ENCODE measurements at places on chromosomes 2 and 18.
A peak's percentile ranks its signal among the peaks of the same experiment; 100 is the strongest.

DNA sequence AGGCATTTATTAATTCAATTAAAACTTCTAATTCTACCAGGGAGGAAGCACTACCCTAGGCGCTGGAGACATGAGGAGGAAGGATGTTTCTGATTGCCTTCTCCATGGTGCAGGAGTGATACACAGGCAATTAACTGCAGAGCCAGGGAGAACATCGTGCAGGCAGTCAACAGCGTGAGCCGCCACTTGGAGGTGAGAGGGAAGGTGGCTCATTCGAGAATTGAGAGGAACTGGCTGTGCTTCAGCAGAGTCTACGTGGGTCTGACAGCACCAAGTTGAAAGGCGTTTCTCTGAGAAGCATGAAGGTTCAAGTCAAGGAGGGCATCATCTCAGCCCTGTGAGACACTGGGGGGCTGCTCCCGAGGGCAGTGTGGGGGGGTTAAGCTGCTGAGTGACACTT is 388.7 kb upstream of the MYT1L start:
- no peak for DNase-seq

- no peak for DNase-seq
Measured at GRCh38 chr2:75647771-75648170, 1.2 kb downstream of the MRPL19 start.

DNA sequence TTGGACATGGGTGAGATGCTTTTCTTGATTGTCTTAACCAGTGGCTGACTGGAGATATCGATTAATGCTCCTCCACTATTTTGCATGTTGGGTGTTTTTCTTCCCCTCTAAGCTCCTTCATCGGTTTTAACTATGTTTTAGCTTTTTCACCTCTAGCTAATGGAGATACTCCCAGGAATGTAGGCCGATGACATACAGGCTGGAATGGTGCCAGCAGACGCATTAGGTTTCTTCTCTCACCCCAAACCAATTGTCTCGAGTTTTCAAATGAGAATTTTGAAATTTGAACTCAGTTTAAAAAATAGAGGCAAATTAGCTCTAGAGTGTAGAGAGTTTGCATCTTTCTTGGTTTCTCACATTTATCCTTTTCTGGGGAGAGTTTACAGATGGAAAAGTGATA is 247.6 kb downstream of the RPRM start:
- no peak for DNase-seq

- no peak for DNase-seq
Measured at GRCh38 chr2:128969374-128969773, 650.7 kb upstream of the HS6ST1 start.

- no peak for DNase-seq
Measured at GRCh38 chr2:234410526-234410925, 86.4 kb downstream of the ARL4C start.

DNA sequence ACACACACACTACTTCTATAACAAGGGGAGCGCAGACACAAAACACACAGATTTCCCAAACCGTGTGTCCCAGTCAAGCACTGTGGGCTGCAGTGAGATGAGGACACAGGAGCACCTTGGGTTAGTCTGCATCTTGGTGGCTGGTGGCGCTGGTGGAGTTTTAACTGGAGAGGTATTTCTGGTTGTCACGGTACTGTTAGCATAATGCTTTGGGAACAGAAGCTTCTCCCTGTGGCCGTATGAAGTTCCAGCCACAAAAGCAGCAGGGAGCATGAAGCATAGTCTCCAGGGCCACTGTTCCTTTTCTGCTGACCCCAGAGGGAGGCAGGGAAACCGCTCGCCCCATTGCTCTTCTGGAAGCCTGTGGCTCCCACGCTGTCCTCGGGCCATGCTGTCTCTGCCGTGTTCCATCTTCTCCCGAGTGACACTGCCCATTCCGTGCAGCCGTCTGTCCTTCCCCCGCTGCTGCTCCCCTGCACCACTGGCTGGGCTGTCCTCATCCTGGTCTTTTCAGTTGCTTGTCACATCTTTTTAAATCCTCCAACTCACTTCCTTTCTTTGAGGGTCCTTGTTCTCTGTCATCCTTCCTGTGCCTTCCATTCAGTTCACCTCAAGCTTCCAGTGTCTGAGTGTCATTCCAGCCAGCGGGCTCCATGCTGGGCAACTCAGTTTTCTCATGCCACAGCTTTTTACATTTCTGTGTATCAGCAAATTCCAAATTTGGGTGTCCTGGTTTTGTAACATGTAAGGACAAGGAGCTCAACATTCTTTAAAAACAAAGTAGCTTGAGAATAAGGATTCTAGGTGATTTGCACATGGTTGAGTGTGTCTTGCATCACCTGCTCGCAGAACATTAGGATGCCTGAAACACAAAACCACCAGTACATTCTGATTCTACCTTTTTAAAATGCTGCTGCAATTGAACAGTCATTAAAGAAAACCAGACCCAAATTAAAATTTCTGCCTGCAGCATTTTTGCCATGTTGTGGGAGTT is 125.0 kb downstream of the MTCL1 start:
- DNase-seq = no peak

- DNase-seq = no peak
Measured at GRCh38 chr18:59701272-59701671, 4.0 kb upstream of the CCBE1 start.

DNA sequence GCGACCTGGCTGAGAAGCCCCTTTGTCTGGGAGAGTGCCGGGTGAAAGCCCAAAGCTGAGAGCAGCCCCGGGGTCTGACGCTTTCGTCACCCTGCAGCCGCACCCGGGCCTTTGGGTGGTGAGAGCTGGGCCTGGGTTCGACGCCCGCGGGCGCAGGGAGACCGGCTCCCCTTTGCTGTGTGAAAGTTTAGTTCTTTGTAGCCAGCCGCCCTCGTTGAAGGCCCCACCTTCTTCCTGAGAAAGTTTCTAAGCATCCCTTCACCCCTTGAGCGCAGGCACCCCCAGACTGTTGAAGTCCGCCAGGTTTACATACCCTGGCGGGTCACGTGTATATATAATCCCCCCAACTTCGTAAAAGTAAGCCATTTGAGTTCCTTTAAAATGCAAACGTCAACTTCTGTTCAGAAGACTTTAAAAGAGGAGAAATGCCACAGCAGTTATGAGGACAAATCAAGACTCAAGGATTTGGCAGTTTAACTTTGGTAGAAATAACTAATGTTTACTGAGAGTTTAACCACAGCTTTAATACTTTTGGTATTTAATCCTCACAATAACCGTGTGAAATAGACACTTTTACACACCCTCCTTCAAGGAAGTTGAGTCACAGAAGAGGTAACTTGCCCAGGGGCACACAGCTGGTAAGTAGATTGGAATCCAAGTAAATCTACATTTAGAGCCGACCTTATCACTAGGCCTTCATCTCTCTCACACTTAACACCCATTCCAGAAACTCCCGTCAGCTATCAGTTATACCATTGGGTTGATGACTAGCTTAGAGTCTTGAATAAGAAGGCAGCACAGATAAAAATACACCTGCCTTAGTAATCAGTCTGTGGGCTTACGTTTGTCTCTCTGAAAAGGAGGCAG is 1.1 kb upstream of the MBOAT2 start:
- no peak for DNase-seq

GRCh38 chr2:215528555-215528954 is 92.7 kb upstream of the FN1 start:
- DNase-seq = peak; percentile 99

GRCh38 chr2:155125585-155126230 is 427.2 kb downstream of the KCNJ3 start:
- DNase-seq = no peak

GRCh38 chr2:133814890-133815289 is 246.6 kb upstream of the NCKAP5 start:
- no peak for DNase-seq

DNA sequence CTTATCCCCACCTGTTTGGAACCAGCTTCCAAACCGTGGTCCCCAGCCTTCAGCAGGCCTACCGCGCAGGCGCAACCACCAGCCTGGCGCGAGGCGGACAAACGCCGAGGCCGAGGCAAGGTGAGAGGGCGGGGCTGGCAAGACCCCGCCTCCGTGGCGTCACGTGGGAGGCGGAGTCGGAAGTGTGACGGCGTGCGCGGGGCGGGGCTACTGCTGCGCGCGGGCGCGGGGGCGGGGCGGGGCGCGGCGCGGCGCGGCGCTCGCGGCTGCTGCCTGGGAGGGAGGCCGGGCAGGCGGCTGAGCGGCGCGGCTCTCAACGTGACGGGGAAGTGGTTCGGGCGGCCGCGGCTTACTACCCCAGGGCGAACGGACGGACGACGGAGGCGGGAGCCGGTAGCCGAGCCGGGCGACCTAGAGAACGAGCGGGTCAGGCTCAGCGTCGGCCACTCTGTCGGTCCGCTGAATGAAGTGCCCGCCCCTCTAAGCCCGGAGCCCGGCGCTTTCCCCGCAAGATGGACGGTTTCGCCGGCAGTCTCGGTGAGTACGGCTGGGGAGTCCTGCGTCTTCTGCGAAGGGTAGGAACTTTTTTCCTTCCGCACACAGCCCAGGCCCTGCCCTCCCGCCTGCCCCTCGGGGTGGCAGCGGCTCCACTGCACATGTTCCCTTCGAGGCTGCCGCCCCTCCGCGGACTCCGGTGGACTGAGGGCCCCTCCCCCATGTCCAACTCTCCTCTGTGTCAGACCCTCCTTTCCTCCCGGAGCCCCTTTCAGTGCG is at the start of gene EML4:
EML4 (plus strand) TSS at position 254 of the 774 bp plus-strand sequence; CDS start at position 513, 259 bp downstream.
- DNase-seq = peak; percentile 80

DNA sequence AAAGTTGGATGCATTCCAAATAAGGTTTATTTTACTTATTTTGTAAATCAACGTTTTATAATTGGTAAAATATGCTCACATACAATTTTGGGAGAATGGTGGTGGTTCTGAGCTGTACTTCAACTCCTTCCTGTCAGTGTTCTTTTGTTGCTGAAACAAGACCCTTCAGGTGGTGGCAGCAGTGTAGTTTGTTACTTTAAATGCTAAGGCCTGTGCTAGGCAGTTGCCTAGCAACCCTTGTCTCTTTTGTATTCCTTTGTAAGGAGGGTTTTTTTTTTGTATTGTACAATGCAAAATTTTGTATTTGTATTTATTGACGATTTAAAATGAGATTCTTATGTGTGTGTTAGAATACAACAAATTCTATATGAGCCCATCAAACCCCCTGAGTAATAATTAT is 166.0 kb upstream of the FAM98A start:
- DNase-seq = no peak

- peak; percentile 89 for DNase-seq
Measured at GRCh38 chr2:200026332-200027230, 71.2 kb downstream of the MAIP1 start.

GRCh38 chr2:236281423-236281822 is 17.2 kb upstream of the ASB18 start:
- DNase-seq = no peak

- DNase-seq = no peak
Measured at GRCh38 chr2:173749315-173749714, 215.9 kb downstream of the SP3 start.

DNA sequence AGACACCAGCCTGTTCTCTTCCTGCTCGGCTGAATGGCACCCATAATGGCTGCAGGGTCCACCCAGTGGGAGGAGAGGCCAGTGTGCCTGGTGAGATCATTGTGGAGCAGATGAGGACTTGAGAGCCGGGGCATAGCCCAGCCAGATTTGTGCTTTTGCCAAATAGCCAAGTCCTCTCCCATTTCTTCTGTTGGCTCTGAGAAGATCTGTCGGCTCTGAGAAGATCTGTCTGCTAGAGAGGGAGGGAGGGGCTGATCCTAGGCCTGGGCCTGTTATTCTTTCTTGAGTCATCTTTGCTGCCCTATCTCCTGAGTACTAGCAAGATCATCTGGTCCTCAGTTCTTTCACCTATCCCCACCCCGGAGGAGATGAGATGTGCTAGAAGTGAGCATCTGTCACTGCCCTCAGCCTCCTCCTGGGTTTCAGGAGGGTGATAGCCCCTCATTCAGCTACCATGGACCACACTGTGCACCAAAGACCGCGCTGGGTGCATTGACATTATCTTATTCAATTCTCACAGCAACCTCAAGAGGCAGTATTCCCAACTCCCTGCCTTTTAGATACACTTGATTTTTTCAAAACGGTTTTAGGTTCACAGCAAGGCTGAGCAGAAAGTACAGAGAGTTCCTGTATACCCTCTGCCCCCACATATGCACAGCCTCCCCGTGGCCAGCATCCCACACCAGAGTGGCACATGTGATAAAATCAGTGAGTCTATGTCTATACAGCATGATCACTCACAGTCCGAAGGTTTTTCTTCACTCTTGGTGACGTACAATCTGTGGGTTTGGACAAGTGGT is 98.6 kb downstream of the CAPN13 start:
- no peak for DNase-seq

- DNase-seq = no peak
Measured at GRCh38 chr2:151544449-151544848, 134.7 kb downstream of the RIF1 start.

GRCh38 chr2:133986881-133987795 is 266.7 kb upstream of the MGAT5 start:
- DNase-seq = no peak

GRCh38 chr18:33469699-33470098 is 29.2 kb upstream of the CCDC178 start:
- DNase-seq = no peak

DNA sequence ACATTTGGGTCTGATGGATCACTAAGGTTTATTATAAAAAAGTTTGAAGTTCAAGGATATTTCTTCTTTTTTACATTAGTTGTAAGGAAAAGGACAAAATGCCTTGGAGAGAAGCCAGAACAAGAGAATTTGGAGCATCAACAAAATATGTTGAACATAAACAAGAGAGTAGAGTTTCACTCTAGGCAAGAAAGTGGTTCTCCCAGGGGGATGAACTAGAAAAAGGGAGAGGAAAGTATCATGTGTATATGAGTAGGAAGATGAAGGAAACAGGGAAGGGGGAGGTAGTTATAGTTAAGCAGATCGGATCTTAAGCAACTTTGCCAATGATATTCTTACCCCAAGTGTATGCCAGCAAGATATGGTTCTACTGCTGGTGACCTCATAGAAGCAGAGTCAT is 63.8 kb upstream of the GALNT3 start:
- no peak for DNase-seq

GRCh38 chr2:10188211-10188610 is 65.7 kb downstream of the RRM2 start:
- no peak for DNase-seq

GRCh38 chr2:111900859-111901258 is 2.5 kb downstream of the MERTK start:
- no peak for DNase-seq

DNA sequence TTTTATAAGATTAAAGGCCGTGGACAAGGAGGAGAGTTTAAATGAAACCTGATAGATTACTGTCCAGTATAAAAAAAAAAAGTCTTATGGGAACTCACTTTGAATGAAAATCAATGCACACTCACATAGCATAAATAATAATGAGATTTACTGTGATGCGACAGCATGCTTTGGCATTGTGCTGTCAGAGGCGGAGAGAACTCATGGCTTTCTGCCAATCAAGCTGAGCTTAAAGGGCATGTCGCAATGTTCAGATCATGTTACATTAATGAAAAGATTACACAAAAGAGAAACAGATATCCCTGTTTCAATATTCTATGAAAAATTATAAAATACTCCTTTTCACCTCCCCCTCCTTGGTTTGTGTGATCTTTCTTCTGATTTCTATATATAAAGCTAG is 310.8 kb downstream of the ERBB4 start:
- peak; percentile 68 for DNase-seq

Measured in fibroblast of skin of left quadriceps (primary cell).